ENCODE measurements at places on chromosomes 2 and 18. TPM values are rescaled to one million over a fixed set of nuclear protein-coding genes. Genes with fewer than 3 reads are reported as not detected.

GRCh38 chr2:181581534-181581933 lies 75.4 kb downstream of the CERKL start:
- DNase-seq = no peak

DNA sequence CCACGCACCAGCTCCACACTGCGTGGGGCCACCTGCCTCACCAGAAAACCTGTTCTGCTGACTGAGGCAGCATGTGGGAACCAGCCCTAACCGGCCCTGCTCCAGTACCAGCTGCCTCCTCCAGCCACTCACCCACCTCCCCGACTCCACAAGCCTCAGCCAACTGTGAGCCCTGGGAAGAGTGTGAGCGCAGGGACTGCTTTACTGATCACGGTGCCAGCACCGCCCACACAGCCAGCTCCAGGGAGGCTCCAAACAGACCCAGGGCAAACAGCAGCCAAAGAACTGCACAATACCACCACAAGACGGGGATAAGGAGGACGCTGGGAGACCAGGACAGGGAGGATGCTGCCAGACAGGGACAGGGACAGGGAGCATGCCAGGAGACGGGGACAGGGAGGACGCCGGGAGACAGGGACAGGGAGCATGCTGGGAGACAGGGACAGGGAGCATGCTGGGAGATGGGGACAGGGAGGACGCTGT lies 28.4 kb downstream of the EIPR1 start:
- no peak for DNase-seq

GRCh38 chr2:181036445-181036844 lies 56.0 kb downstream of the UBE2E3 start:
- no peak for DNase-seq

- peak; percentile 39 for DNase-seq
These were observed 68.5 kb downstream of the MOGAT1 start for GRCh38 chr2:222739939-222740338.

GRCh38 chr2:48511849-48512470 lies 18.0 kb upstream of the STON1 start:
- DNase-seq = peak; percentile 24

DNA sequence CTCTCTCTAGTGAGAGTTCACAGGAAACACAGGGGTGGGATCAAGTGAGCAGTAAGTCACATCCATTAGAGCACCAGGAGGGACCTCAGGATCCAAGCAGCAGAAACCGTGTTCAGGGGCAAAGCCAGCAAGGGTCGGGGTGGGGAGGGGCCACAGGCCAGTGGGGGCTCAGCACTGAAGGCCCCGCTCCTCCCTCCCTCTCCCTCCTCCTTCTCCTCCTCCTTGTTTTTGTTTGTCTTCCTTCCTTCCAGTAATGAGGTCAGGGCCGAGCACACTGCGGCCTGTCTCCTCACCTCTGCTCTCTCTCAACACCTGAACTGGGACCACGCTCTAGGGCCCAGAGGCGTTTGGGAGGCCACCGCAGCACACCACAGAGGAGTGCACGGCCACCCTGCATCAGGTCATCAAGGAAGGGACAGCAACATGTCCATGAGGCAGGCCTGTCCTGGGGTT lies 20.9 kb downstream of the MTERF4 start:
- no peak for DNase-seq

GRCh38 chr2:58992062-58992706 lies 751.1 kb upstream of the FANCL start:
- DNase-seq = no peak

DNA sequence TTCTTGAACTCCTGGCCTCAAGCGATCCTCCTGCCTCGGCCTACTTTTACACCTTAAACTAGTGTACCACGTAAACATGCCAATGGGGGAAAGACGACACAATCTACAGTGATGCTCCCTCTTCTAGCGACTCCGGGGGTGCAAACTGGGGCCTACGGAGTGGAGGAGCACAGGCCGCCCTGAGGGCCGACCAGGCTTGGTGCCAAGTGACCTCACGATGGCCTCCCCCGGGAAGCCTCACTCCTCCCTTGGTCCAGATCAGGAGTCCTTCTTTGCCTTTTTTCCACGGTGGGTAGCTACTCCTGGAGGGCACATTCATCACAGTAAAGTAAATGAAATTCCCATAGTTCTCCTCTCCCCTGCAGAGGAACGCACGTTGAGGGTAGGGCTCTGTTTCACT lies 73.5 kb downstream of the HNRNPLL start:
- DNase-seq = no peak

- no peak for DNase-seq
These were observed 80.6 kb downstream of the NRP2 start for GRCh38 chr2:205762881-205763280.

GRCh38 chr2:28697602-28698149 lies 54.0 kb upstream of the PPP1CB start:
- DNase-seq = no peak

GRCh38 chr2:45067859-45068570 lies 58.8 kb upstream of the SIX2 start:
- no peak for DNase-seq

DNA sequence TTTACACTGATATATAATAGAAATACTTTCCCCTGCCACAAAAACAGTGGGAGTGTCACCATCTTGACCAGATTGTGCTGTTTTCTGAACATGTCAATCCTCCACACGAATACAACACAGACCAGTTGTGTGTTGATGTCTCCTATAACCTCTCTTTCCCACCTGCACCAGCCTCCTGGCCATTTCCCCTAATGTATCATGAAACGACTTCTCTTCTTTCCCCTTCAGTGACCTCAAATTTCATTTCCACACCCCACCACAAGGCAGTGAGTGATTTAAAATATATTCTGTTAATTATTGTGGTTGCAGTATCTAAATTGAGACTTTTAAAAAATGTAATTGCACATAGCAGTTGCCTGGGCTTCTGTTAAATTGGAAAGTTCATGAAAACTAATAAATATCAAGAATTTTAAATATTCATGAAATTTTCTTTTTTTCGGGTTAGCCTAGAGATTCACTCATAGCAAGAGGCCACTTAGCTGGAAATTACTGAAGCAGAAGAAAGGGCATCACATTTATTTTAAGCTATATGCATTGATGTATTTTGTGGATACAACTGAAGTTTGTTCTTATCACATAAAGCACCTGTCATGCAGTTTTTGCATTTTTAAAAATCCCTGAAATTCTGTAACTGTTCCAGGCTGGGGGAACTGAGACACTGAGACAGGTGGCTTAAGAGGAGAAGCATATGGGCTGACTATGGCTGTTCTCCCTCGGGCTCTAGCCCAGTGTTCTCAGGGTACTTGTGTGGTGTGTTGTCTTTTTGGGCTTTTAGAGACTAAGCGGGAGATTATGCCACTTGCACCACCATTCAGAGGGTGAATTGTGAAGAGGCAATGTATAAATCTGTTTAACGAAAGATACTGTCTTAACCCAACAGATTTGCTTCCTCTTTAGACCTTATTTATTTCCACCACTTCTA lies 15.9 kb downstream of the FAM171B start:
- no peak for DNase-seq

- no peak for DNase-seq
These were observed 20.3 kb upstream of the IL36G start for GRCh38 chr2:112957511-112957910.

GRCh38 chr18:59752666-59753065 lies 55.4 kb upstream of the CCBE1 start:
- peak; percentile 80 for DNase-seq

DNA sequence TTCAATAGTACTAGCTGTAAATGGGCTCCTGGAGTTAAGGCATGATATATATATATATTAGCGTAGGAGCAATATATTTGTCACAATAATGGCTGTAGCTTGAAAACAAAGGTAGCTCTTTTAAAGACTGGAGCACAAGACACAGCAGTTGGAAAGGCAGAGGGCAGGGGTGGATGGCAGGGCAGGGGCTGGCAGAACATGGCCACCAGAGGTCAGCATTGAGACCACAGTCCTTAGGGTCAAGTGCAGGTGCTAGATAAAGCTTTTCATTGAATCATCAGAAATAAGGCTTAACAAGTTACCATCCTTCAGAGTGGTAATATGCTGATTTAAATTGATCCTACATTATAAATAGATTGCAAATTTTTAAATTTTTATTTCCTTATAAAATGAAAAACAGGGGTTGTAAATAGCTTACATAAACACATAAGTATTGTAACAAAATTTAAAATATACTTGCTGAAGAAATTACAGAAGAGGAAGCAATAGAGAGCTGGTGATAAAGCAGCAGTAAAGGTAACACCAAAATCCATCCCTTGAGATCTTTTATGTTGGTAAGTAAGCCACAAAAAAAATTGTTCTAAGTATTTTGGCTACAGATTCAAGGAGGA lies 161.2 kb upstream of the PIEZO2 start:
- no peak for DNase-seq

DNA sequence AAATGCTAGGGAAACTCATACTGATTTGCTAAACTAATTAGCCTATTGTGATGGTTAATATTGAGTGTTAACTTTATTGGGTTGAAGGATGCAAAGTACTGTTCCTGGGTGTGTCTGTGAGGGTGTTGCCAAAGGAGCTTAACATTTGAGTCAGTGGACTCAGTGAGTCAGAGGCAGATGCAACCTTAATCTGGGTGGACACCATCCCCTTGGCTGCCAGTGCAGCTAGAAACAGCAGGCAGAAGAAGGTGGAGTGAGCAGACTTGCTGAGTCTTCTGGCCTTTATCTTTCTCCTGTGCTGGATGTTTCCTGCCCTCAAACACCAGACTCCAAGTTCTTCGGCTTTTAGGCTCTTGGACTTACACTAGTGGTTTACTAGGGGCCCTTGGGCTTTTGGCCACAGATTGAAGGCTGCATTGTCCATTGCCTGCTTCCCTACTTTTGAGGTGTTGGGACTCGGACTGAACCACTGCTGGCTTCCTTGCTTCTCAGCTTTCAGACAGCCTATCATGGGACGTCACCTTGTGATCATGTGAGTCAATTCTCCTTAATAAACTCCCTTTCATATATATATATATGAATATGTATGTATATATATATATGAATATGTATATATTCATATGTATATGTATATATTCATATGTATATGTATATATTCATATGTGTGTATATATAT lies 69.7 kb downstream of the RPRM start:
- DNase-seq = no peak

DNA sequence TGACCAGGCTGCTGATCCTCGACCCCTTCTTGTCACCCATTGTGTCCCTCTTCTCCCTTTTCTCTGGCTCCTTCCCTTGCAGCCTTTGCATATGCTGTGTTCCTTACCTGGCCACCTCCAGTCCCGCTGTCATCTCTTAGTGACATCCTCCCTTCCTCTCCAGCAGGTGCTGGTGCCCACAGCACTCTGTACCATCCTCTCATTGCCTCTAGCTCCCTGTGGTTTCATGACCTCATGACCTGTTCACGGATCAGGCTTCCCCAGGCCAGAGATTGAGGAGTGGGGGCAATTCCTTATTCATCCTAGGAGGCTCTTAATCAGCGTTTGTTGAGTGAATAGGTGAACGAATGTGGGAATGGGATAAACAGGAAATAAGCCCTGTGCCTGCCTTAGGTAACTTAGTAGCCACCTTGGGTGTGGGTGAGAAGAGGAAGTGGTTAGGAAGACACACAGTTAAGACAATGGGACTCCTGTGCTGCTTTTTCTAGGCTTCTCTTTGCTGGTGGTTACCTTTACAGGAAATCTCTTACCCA lies 35.5 kb downstream of the ITGA6 start:
- no peak for DNase-seq

DNA sequence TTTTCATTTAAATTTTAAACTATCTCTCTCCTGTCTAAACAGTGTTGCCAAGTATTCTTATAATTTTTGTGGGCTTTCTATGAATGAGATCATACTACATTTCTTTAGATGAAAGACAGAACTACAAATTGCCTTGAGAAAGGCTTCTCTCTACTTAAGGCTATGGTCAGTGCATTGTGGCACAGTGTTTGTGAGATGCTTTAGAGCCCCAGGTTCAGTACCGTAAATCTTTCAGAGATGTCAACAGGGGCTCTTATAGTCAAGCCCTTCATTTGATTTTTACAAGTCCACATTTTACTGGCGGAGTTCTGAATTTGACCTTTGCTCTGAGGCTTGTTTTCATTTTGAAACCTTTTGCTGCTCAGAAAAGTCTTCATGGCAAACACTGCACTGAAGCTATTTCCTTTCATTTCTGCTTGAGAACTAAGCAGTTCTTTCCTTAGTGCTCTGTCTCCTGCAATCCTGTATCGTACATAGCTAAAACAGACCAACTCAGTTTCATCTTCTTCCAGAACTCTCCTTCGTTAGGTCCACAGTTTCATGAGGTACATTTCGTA lies 175.2 kb downstream of the NYAP2 start:
- no peak for DNase-seq

GRCh38 chr2:136653861-136654260 lies 111.5 kb upstream of the THSD7B start:
- DNase-seq = no peak

DNA sequence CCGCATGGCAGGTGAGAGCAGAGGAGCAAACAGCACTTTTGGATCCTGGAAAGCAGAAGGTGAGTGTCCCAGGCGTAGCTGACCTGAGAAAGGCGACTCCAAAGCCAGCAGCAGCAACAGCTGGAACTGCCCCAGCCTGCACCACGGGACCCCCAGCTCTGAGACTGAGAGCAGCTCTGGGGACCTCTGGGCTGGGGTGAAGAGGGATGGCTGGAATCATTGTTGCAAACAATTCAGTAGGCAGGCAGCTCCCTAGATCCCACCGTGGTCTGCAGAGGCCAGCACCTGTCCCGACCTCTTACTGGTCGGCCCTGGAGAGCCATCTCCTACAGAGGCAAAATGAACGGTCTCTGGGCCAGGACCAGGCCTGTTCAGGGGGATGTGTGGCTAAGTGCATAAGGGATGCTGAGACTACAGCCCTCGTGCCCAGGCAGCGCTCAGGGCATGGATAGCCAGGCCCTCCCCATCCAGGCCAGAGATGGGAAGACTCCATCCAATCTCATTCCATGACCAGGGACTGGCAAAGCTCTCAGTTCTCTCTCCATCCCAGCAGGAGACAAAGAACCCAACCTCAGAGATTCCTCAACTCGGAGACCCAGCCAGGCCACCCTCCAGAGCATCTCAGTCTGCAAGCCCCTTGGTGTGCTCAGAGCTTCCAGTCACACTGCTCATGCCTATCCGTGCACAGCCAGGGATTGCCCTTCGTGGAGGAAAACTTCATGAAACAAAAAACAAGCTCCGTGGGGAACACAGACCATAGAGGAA lies 38.2 kb upstream of the ALPP start:
- DNase-seq = no peak

Gene RGPD8
- total RNA-seq = 15.1 TPM

Gene MAL
- 13.6 TPM for total RNA-seq

Gene SLC14A1
- 1.6 TPM for total RNA-seq

Gene MGAT4A
- total RNA-seq = 79.8 TPM

Gene ALLC
- not detected for total RNA-seq

Gene PRKAG3
- total RNA-seq = not detected

Gene DNAH7
- total RNA-seq = 1.6 TPM

Gene XDH
- total RNA-seq = 2.1 TPM

Gene ERBB4
- 6.4 TPM for total RNA-seq

All from left lung (tissue), 14 donors.